Activated naive CD8-positive, alpha-beta T cell treated with anti-CD3 and anti-CD28 coated beads for 36 hours (primary cell): ENCODE measurements at places on chromosomes 4 and X.

DNA sequence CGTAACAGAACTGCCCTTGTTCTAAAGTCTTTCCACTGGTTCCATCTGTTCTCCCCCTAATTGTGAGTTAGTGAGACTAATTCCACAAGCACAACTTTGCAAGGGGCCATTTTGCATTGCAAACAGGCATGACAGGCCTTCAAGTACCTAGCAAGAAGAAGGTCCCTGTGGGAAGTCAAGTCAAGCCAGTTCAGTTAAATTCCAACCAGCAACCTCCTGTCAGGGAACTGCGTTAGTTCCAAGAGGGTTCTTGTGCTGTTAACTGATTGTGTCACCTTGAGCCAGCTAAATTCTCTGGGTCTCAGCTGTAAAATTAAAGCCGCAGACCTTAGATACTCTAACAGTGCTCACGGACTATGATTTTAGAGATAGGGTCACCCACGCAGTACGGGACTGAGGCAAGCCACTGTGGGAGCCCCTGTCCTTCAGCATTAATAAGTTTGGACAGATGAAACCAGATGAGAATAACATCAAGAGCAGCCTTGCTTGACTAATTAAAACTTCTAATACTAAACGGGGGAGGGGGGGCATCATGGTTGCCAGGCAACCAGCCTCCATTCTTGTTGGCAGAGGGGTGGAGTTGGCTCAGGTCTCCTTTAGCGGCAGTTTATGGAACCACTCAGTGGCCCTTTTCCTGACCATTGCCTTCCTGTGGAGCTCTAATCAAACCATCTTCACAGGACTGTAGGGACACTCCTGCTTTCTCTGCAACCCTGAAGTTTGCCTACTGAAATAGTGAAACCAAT lies 24.1 kb upstream of the TMEM150C start:
- DNase-seq, result no peak
- H3K27ac ChIP-seq, result no peak overlapping the region
- H3K4me1 ChIP-seq, result no peaks in the 10 kb centered on the region
- H3K4me3 ChIP-seq, result no peak overlapping the region
- no peaks in the 10 kb centered on the region for H3K27me3 ChIP-seq

GRCh38 chr4:54930226-54930625 lies 195.2 kb downstream of the KDR start:
- no peak overlapping the region for H3K4me3 ChIP-seq
- no peaks in the 10 kb centered on the region for H3K36me3 ChIP-seq
- H3K27me3 ChIP-seq, result no peaks in the 10 kb centered on the region
- no peak overlapping the region for H3K27ac ChIP-seq
- H3K4me1 ChIP-seq, result no peaks in the 10 kb centered on the region
- no peak for DNase-seq

- H3K27ac ChIP-seq, result no peak overlapping the region
- no peaks in the 10 kb centered on the region for H3K4me1 ChIP-seq
- H3K27me3 ChIP-seq, result peaks cover 23% of the 10 kb centered on the region
- no peak overlapping the region for H3K4me3 ChIP-seq
- no peaks in the 10 kb centered on the region for H3K36me3 ChIP-seq
Observed at GRCh38 chr4:73487233-73487632, 5.7 kb downstream of the AFM start.

GRCh38 chrX:135528756-135529155 lies 8.3 kb downstream of the INTS6L start:
- no peak overlapping the region for H3K27ac ChIP-seq
- no peak overlapping the region for H3K4me3 ChIP-seq
- H3K27me3 ChIP-seq, result no peaks in the 10 kb centered on the region

DNA sequence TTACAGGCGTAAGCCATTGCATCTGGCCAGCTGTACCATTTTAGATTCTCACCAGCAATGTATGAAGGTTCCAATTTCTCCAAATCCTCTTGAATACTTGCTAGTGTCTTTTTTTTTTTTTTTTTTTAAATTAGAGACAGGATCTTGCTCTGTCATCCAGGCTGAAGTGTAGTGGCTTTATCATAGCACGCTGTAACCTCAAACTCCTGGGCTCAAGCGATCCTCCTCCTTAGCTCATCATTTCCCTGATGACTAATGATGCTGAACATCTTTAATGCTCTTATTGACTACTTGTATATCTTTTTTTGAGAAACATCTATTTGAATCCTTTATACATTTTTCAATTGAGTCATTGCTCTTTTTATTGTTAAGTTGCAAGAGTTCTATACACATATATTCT lies 40.3 kb downstream of the HDAC8 start:
- H3K4me3 ChIP-seq, result no peak overlapping the region
- H3K36me3 ChIP-seq, result peaks cover 6% of the 10 kb centered on the region
- no peaks in the 10 kb centered on the region for H3K27me3 ChIP-seq
- no peaks in the 10 kb centered on the region for H3K4me1 ChIP-seq

GRCh38 chr4:3799496-3799895 lies 33.3 kb downstream of the ADRA2C start:
- DNase-seq, result no peak
- no peak overlapping the region for H3K27ac ChIP-seq
- H3K36me3 ChIP-seq, result no peaks in the 10 kb centered on the region
- peaks cover 4% of the 10 kb centered on the region for H3K27me3 ChIP-seq

DNA sequence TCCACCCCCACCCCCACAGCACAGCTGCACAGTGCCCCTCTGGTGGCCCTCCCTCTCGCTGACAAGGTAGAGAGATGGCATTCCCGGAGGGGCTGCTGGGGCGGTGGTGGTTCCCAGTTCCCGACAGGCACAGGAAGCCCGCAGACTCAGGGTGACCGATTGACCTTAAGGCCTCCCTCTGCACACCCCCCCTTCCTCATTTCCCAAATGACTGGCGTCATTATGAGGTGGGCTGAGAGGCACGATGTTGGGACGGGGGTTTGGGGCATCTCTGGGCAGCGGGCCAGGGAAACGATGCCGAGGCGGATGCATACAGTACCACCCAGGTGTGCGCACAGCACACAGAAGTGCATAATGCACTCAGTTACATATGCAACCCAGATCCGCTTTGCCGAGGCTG lies 3.5 kb upstream of the TIMP1 start:
- peaks cover 5% of the 10 kb centered on the region for H3K27me3 ChIP-seq
- H3K27ac ChIP-seq, result no peak overlapping the region
- no peaks in the 10 kb centered on the region for H3K36me3 ChIP-seq
- no peak overlapping the region for H3K4me3 ChIP-seq
- DNase-seq, result no peak

GRCh38 chr4:112094330-112094729 lies 50.9 kb upstream of the FAM241A start:
- no peak overlapping the region for H3K4me3 ChIP-seq
- H3K36me3 ChIP-seq, result no peaks in the 10 kb centered on the region
- no peak for DNase-seq
- no peak overlapping the region for H3K27ac ChIP-seq

DNA sequence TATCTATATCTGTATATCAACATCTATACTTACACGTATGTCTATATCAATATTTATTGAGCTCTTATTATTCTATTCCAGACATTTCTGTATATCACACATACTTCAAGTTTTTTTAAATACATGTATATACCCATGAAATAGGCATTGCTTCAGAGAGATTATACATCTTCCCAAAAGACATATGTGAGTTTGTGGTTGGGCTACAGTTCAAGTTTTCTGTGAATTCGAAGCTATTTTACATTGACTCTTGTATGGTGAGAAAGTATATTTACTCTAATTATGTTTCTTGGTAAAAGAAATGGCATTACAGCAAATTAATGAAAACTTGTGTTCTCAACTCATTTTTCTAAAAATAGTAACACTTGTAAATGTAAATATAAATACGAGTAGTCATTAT lies 46.8 kb upstream of the CTSO start:
- no peak overlapping the region for H3K4me3 ChIP-seq
- no peaks in the 10 kb centered on the region for H3K36me3 ChIP-seq
- H3K27ac ChIP-seq, result no peak overlapping the region
- peaks cover 4% of the 10 kb centered on the region for H3K27me3 ChIP-seq

- DNase-seq, result no peak
- H3K4me3 ChIP-seq, result no peak overlapping the region
- H3K4me1 ChIP-seq, result peaks cover 1% of the 10 kb centered on the region
- H3K27me3 ChIP-seq, result no peaks in the 10 kb centered on the region
- H3K36me3 ChIP-seq, result peaks cover 12% of the 10 kb centered on the region
- no peak overlapping the region for H3K27ac ChIP-seq
Observed at GRCh38 chr4:184801781-184802696, 23.7 kb downstream of the ACSL1 start.

- no peak for DNase-seq
- peak overlapping the region; percentile 29 for H3K4me3 ChIP-seq
- peaks cover 2% of the 10 kb centered on the region for H3K4me1 ChIP-seq
- H3K27ac ChIP-seq, result no peak overlapping the region
- H3K27me3 ChIP-seq, result peaks cover 78% of the 10 kb centered on the region
Observed at GRCh38 chrX:11666164-11666563, 444 bp upstream of the ARHGAP6 start.

- peaks cover 8% of the 10 kb centered on the region for H3K4me1 ChIP-seq
- no peak for DNase-seq
- no peaks in the 10 kb centered on the region for H3K27me3 ChIP-seq
Observed at GRCh38 chr4:7822877-7823276, 116.8 kb downstream of the AFAP1 start.

DNA sequence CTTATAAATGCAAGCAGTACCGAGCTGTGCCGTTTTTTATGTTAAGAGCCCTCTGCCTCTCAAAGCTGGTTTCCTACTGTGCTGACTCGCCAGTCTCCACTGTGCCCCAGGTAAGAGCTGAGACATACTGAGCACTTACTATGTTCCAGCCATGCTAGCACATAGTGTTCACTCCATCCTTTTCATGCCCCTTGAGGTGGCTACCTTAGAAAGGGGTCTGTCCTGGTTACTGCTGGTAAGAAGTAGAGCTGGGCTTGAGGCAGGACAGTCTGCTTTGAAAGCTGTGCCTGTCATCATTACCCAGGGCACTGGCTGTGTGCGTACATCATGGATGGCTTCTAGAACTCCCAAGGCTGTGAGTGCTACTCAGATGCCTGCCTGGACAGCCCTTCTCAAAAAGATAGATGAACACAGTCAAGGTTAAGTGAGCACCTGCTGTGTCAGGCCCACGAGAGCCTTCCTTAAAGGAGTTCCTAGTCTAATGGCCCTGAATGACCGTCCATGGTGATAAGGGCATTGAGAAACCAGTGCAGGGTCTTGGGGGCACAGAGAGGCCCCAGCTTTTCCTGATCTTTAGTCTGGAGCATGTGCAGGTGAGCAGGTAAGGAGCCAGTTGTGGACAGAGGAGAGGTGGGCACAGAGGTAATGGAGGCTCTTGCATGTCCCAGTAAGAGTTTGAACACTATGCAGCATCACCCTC lies 1.6 kb downstream of the STK32B start:
- H3K27ac ChIP-seq, result no peak overlapping the region
- peaks cover 8% of the 10 kb centered on the region for H3K4me1 ChIP-seq
- no peak for DNase-seq
- H3K36me3 ChIP-seq, result no peaks in the 10 kb centered on the region
- H3K4me3 ChIP-seq, result no peak overlapping the region

- peaks cover 31% of the 10 kb centered on the region for H3K36me3 ChIP-seq
- peaks cover 22% of the 10 kb centered on the region for H3K4me1 ChIP-seq
- peak overlapping the region; percentile 76 for H3K4me3 ChIP-seq
- no peak for DNase-seq
- H3K27me3 ChIP-seq, result no peaks in the 10 kb centered on the region
Observed at GRCh38 chr4:38803833-38804653, 548 bp downstream of the TLR1 start.

DNA sequence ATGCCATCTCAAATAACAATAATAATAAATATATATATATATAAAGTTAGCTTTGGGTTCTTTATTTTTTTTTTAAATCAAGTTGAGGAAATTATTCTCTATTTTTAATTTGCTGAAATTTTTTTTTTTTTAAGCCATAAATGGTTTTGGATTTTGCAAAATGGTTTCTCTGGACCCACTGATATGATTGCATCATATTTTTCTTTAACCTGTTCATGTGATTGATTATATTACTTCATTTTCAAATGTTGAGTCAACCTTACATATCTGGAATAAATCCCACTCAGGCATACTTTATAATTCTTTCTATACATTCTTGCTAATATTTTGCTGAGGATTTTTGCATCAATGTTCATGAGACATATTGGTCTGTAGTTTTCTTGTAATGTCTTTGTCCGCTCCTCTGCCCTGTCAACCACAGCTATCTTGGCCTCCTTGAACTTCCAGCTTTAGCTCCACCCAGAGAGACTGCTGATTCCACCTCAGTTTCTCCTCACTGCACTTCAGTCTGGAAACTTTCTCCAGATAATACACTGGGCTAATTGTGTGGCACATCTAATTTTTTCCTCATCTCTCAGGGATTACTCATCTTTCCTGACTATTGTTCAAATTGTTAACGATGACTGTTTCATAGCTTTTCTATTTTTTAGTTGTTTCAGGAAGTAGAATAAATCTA lies 160.9 kb upstream of the GIMD1 start:
- H3K27ac ChIP-seq, result no peak overlapping the region
- no peak overlapping the region for H3K4me3 ChIP-seq
- H3K4me1 ChIP-seq, result no peaks in the 10 kb centered on the region
- H3K36me3 ChIP-seq, result no peaks in the 10 kb centered on the region
- DNase-seq, result no peak

DNA sequence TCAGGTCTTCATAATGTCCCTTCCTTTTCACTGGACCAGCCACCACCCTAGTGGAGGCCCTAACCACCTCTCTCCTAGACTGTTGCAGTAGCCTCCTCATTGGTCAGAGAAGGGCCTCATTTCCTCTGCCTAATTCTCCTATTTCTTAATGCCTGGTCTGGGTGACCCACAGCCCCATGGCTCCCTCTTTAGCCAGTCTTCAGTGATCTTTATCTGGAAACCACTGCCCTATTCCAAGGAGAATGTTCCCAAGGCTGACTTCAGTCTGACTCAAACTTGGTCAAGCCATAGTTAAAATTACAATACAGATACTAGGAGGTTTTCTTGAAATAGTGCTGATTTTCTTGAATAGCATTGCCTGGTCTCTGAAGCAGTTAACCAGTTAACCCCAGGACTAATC lies 53.6 kb upstream of the PRPS1 start:
- no peaks in the 10 kb centered on the region for H3K36me3 ChIP-seq
- no peak overlapping the region for H3K27ac ChIP-seq
- H3K27me3 ChIP-seq, result no peaks in the 10 kb centered on the region
- no peak for DNase-seq
- H3K4me1 ChIP-seq, result peaks cover 2% of the 10 kb centered on the region

- no peak overlapping the region for H3K27ac ChIP-seq
- peak; percentile 25 for DNase-seq
- no peak overlapping the region for H3K4me3 ChIP-seq
Observed at GRCh38 chrX:48083212-48083611, 11.8 kb upstream of the ZNF630 start.

- peaks cover 38% of the 10 kb centered on the region for H3K36me3 ChIP-seq
- H3K4me3 ChIP-seq, result no peak overlapping the region
- H3K4me1 ChIP-seq, result peaks cover 48% of the 10 kb centered on the region
- H3K27ac ChIP-seq, result no peak overlapping the region
- no peaks in the 10 kb centered on the region for H3K27me3 ChIP-seq
Observed at GRCh38 chr4:109616243-109616642, 56.2 kb downstream of the MCUB start.

DNA sequence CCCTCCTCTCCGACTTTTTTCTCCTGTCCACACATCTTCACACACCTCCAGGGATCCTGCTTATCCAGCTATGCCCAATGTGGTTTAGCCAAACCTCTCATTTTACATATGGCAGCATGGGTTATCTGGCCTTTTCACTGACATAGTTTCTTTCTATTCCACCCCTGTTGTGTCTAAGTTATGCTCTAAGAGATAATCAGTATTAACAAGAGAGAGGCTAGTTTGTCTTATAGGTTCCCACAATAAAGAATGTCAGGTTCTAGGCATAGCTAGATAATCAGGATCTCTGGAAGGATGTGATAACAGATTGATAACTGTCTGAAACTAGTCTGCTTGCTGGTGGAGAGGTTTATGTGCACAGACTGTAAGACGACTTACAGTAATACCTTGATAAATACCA lies 7.7 kb upstream of the GALNT7 start:
- H3K4me3 ChIP-seq, result no peak overlapping the region
- no peaks in the 10 kb centered on the region for H3K36me3 ChIP-seq
- peaks cover 6% of the 10 kb centered on the region for H3K4me1 ChIP-seq
- no peaks in the 10 kb centered on the region for H3K27me3 ChIP-seq
- no peak for DNase-seq
